ENCODE measurements at places on chromosomes 16 and 17.

GRCh38 chr16:24255456-24256371, at the start of gene CACNG3:
Gene CACNG3, plus strand, starts transcription at chr16:24256335. Its CDS starts 420 bp downstream, at chr16:24256755.
- DNase-seq = peak; percentile 39

GRCh38 chr17:45965812-45966211, 33.2 kb upstream of the STH start:
- no peak for DNase-seq

GRCh38 chr16:54355251-54355650, 68.7 kb upstream of the IRX3 start:
- no peak for DNase-seq

- DNase-seq = no peak
Observed at GRCh38 chr17:57678393-57678792, 66.7 kb downstream of the CCDC182 start.

DNA sequence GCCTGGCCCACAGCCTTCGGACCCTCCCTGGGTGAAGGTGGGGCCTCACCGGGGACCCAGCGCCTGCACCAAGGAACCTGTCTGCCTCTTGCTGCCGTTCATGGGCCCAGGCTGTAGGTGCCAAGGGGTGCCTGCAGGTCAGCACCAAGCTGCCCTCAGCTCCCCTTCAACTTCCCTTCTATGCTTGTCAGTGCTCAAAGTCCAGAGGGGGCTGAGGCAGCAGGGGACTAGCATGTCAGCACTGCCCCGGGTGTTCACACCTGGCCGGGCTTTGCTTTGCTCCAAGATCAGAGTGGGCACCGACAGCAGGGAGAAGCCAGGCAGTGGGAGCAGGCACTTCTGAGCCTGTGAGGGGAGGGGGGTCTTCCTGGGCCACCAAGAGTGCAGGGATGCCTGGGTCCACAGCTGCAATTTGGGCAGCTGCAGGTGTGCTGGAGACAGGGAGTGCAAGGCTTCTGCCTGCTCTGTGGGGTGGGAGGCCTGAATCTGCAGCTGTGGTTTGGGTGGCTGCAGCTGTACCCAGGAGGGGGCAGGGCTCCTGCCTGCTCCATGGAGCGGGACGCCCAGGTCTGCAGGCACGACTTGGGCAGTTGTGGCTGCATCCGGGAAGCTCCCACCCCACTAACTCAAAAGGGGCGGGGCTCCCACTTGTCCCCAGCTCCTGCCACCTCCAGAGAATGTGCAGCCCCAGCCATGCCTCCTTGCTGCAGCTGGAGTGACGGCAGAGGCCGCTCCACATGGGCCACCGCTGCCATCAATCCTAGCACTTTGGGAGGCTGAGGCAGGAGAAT, 27.6 kb upstream of the PRM1 start:
- DNase-seq = no peak

DNA sequence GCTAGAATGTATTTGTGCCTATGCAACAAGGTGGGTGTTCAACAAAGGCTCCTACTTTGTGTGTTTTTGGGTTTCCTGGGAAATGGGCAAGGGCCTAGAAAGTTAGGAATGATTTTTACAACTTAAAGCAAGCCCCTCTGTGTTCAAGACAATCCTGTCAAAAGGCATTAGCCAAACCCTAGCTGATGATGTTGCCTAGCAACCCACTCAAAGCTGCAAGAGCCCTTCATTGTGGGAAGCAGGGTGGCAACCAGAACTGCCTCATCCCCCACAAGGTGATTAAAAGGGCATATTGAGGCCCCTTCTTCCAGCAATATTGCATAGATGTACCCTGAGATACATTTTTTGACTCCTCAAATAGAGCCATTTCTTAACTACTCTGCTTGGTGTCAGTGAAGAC, 16.0 kb upstream of the RASL10B start:
- no peak for DNase-seq

DNA sequence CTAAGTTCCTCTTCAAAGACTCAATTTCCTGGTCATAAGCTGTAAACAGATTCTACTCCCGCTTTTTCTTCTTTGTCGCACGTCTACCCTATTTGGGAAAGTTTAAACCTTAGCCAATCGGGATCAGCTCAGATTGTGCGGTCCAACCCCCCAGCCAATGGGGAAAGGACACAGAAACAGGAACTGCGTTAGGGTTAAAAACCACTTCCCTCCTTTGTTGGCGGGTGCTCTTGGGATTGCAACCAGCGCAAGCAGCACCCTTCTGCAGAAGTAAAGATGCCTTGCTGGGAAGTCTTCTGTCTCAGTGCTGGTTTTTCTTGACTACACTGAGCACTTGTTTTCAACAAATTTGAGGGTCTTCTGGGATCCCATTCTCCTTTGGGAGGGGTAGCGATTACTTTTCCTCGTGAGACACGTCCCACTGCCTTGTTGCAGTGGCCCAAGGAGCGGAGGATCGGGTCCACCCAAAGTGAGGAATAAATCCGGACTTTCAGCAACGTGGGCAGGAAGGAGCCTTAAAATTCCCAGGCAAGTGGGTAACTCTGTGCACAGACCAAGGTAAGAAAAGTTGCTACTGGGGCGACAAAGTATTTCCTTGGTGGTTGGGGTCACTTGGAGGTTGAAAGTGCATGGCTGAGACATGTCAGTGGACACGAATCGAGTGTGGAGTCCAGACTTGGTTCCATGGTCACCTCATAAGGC, 1.0 kb upstream of the YPEL3 start:
- no peak for DNase-seq

GRCh38 chr17:45836047-45837044, 8.3 kb upstream of the SPPL2C start:
- no peak for DNase-seq
